Dorsolateral prefrontal cortex (tissue), 122 donors: ENCODE measurements at places on chromosomes 11 and 22. TPM values are rescaled to one million over a fixed set of nuclear protein-coding genes. Genes with fewer than 3 reads are reported as not detected.

SHISAL1 gene
- 47.6 TPM for total RNA-seq

CSNK2A3 gene
- 1.5 TPM for total RNA-seq

TNNT3 gene
- not detected for total RNA-seq

TSPAN18 gene
- total RNA-seq, result 2.7 TPM
